ENCODE measurements at places on chromosomes 1 and 21.

GRCh38 chr21:32314806-32315205, 16.2 kb downstream of the MRAP start:
- DNase-seq = no peak

DNA sequence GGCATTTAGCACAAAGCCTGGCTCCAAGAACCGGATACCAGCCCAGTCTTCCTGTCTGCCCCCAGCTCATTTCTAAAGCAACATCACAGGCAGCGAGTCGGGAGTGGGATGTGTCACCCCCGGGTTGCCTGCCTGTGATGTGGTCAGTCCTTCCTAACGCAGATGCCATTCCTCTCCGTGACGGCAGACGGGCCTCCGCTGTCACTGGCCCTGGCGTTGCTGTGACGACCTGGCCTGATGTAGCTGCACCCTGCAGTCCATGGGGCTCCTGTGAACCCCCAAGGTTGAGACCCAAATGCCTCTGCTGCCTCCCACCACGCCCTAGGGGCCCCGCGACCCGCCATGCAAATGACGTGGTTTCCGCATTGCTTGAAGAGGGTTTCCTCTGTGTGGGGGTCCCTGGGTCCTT, 12.3 kb downstream of the TNFRSF1B start:
- DNase-seq = no peak

DNA sequence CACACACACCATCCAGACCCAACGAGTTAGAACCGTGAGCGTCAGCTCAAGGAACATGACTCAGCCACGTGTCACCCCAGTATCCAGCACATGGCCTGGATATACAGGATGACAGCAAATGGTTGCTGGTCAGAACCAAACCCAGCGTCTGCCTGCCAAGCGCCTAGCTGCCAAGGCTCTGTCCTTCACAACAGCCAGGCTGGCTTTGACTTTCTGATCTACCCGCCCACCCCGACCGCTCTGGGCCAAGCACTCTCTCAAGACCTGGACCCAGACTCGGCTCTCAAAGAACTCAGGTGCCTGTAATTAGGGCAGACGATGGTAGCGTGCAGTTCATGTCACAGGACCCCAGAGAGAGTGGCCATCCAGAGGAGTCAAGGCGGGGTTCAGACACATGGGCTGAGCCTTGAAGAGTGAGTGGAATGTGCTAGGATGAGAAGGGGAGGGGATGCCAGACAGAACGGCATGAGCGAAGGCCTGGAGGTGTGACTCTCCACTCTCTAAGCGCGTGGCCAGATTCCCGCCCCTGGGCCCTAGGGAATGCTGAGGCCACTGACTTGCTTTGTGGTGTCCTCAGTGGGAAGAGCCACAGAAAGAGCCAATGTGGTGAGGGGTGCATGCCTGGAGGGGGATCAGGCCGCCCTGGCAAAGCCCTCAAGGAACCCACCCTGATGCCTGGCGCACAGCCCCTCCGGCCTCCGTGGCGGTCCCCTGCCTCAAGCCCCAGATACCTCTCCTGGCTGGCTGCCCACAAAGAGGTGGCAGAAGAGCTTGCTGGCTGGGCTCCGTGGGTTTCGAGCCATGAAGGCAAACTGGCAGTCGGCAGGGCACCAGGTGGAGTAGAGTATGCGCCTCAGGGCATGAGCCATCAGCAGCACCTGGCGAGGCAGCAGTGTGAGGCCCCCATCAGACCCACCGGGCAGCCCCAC, 7.0 kb downstream of the SH2D5 start:
- no peak for DNase-seq

- no peak for DNase-seq
Measured at GRCh38 chr1:11772458-11772857, 10.5 kb downstream of the C1orf167 start.

DNA sequence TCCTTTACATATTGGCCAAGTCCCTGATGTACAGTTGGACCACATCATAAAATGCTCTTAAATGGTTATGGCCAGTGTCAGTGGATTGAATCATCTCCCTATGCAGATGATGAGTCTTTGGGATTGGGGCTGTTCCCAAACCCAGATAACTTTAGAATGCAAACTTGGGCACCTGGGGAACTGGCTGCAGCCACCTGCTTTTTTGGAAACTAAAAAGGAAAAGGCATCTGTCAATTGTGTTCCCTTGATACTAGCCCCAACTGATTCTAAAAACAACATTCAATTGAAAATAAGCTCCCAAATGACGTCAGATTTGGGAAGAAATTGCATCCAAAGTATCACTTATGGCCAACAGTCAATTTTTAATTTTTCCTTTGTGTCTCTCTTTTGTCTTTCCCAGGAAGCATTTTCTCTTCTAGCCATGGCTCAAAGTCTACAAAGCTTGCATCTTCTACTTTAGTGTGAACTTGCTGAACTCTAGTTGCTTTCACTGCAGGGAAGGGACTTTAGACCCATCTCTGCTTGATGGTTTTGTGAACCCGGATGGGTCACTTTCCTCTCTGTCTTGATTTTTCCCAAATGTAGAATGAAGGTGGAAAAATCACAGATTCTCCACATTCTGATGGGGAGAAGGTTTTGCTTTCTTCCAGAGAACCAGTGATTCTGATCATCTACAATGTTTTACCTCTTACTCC, 402.3 kb upstream of the USP24 start:
- no peak for DNase-seq

- peak; percentile 20 for DNase-seq
Measured at GRCh38 chr1:29033829-29034466, 89.8 kb downstream of the TMEM200B start.

DNA sequence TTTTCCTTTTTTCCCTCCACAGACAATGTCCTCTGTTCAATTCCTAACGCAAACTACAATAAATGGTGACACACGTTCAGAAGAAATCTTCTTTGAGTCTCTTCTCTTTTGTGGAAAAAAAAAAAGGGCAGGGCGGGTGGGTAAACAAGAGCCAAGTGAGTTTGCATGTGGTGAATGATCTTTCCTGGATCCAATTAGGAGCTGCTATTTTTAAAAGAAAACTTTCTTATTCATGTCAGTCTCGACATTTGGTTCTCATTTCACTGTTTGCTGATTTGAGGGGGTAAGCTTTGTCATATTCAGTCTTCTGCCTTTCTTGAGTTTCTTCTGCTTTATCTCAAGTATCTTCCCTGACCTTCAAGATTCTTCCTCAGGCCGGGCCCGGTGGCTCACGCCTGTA, 29.2 kb upstream of the KIF1B start:
- no peak for DNase-seq

DNA sequence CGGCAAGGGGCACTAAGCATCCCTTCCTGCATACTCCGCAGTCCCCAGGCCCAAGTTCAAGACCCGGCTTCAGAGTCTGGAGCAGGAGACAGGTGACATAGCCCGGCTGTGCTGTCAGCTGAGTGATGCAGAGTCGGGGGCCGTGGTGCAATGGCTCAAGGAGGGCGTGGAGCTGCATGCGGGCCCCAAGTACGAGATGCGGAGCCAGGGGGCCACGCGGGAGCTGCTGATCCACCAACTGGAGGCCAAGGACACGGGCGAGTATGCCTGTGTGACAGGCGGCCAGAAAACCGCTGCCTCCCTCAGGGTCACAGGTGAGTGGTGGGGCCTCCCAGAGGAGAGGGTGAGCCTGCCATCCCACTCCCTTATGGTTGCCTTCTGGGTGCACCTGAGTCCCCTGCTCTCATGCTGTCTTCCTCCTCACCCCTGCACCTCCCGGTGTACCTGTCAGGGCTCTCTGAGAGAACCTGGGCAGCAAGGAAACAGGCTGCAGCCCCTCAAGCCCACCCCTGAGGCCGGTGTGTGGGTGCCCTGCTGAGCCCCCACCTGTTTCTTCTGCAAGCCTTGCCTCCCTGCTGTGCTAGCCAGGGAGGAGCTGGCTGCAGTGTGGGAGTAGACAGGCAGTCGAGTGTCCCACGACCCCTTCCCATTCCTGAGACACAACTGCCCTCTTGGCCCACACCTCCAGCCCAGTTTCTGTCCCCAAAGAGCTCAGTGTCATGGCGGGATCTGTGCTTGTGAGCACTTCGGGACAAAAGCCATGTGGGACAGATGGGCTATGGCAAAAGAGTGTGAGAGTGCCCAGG, 99.2 kb downstream of the TRIM11 start:
- DNase-seq = no peak

DNA sequence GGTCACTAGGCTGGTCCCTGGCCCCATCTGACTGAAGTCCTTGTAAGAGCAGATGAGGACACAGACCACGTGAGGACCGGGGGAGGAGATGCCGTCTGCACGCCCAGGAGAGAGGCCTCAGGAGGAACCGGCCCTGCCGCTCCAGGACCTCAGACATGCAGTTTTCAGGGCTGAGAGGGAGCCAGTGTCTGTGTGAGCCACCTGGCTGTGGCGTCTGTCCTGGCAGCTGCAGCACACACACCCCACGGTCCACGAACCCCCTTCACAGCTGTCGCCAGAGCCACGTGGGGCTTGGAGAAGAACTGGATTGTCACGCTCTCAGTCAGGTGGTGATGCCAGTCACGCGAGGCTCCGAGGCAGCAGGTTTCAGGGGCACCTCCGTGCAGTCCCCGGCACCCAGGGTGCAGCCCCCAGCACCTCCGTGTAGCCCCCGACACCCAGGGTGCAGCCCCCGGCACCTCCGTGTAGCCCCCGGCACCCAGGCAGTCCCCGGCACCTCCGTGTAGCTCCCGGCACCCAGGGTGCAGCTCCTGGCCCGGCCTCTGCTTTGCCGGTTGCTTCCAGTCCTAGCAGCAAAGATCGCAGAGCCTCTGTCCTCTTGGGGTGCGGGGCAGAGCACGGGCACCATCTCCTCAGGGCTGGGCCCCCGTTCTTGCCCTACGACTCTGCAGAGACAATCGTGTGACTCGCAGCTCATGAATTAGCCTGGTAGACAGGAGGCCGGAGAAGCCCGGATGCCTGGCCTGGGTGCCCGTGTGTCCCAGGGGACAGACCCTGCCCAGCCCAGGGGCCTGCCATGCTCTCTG, 19.0 kb upstream of the SUMO3 start:
- no peak for DNase-seq

DNA sequence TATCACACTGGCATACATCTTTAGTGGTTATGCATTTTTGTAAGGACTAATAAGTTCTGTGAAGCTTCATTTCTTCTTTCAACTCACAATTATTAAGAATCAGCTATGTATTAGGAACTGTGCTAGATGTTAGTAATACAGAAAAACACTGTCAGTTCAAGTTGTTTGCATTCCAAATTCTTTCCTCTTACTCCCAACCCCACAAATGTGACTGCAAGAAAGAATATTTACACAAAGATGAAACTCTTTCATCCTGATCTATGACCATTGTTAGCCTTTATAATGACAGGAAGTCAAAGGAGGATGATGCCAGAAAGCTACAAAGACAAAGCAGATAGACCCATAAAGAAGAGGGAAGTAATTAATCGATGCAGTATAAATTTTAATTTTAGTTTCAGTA, 21.0 kb upstream of the GADD45A start:
- no peak for DNase-seq

- no peak for DNase-seq
Measured at GRCh38 chr1:111769517-111770146, 13.9 kb downstream of the DDX20 start.

DNA sequence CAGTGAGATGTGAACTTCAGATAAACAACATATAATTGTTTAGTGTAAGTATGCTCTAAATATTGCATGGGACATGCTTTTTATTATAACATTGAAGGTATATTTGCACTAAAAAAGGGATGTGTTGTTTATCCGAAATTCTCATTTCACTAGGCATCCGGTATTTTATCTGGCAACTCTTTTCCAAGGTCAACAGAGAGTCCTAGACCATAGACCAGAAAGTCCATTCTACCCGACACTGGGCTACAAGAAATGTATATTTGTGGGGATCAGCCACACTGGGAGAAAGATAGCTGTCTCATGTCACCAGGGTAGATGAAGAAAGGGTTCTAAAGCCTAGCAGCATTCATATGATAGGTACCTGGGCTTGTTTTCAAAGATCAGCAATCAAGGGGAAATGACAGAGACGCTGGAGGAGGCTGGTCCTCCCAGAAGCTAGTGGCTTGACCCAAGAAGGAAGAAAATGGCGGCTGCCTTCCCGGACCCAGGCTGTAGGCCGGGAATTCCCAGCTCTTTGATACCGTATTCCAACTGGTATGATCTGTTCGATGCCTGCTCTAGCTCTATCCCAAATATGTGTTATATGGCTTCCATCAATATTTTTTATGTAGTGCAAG, 161.1 kb upstream of the IRF2BP2 start:
- DNase-seq = no peak

GRCh38 chr1:211320980-211321379, 5.7 kb upstream of the TRAF5 start:
- no peak for DNase-seq

DNA sequence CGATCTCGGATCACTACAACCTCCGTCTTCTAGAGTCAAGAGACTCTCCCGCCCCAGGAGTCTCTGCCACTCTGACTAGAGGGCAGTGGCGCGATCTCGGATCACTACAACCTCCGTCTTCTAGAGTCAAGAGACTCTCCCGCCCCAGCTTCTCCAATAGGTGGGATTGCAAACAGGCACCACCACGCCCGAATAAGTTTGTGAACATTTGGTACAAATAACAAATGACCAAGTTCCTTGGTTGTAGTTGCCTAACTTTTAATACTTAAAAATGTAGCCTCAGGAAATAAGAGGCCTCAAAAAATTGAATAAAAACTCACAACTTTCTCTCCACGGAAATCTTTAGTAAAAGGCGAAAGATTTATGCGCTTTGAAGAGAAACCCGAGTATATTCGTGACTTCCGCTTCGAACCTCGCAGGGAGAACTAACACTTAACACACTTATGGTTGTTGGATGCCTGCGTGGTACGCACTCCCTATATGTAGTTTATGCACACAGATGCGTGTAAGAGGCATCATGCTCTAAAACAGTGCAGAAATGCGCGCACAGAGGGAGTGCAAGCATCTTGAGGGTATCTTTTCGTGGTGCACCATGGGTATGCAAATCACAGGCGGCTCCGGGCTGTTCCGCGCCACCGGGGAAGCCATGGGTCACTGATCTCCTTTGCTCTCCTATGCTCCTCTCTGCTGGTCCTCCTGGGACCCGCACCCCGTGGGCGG, 11.4 kb downstream of the BTBD19 start:
- DNase-seq = peak; percentile 93

GRCh38 chr1:181135815-181136737, 47.6 kb downstream of the IER5 start:
- no peak for DNase-seq

- DNase-seq = no peak
Measured at GRCh38 chr1:202016022-202016810, 5.8 kb downstream of the ELF3 start.

All from NT2/D1 (cell line).